HEK293T (cell line): ENCODE measurements at places on chromosomes 7 and 10.

DNA sequence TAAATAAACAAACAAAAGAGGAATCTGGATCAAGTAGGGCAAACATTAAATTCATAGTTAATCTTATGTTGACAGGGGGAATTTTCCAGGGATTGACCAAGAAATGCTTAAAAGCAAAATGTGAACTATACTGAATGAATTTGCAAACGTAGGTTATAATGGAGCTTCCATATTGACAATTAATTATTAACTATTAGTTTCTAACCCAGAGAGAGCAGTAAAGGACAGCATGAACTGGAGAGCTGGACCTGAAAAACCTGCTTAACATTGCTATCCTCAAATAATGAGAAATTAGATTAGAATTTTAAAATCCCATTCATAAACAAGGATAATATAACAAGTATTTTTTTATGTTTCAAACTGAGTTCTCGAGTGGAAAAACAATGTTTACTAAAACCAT, 1089.6 kb downstream of the DNAJB9 start:
- DNase-seq = no peak

- DNase-seq = no peak
These were observed 22.4 kb downstream of the STMP1 start for GRCh38 chr7:135684699-135685098.

DNA sequence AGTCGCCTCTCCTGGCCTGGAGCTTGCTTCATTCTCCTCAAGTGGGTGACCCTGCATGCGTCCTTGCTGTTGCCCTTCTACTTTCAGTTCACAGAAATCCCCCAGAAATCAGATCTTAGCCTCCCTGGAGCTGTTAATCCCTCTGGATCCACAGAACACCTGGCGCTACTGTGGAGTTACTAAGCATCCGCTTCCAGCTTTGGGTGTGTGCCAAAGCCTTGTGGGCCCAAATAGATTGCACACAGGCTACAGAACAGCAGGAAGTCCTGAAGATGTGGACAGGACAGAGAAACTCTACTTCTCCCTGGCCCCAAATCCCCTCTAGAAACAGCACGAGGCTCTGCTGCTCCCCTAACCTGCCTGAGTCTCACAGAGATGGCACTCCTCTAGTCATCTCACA, 36.6 kb upstream of the PDLIM1 start:
- no peak for DNase-seq

DNA sequence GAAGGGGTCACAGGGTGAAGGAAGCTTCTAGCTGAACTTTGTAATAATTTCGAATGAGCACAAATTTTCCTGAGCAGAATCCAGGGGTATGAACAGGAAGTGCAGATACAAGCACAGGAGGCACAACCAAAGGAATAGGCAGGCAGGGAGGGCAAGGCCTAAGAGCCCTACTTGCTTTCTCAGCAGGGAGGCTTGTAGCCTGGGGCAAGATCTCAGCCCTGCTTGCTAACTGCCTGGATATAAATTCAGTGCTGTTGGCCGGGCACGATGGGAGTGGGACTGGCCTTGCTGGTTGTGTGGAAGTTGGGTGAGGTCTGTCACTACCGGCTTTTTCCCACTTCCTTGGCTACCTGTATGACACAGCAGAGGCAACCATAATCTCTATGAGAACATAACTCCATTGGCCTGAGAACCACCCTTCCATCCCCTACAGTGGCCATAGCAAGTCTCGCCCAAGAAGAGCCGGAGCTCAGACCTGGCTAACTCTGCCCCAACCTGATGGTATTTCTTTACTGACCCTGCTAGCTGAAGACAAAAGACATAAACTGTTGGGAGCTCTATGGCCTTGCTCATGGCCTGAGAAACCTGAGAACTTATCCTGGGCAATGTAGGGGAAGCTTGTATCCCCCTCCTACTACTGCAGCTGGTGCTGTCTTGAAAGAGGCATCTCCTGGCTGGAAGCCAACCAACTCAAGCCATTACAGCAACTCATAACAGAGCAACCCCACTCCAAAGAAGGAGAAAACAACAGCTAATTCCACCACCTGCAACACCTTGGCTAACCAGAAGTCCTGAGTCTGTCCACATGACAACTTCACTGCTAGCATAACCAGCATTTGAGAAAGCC, 27.6 kb downstream of the CLDN12 start:
- no peak for DNase-seq

DNA sequence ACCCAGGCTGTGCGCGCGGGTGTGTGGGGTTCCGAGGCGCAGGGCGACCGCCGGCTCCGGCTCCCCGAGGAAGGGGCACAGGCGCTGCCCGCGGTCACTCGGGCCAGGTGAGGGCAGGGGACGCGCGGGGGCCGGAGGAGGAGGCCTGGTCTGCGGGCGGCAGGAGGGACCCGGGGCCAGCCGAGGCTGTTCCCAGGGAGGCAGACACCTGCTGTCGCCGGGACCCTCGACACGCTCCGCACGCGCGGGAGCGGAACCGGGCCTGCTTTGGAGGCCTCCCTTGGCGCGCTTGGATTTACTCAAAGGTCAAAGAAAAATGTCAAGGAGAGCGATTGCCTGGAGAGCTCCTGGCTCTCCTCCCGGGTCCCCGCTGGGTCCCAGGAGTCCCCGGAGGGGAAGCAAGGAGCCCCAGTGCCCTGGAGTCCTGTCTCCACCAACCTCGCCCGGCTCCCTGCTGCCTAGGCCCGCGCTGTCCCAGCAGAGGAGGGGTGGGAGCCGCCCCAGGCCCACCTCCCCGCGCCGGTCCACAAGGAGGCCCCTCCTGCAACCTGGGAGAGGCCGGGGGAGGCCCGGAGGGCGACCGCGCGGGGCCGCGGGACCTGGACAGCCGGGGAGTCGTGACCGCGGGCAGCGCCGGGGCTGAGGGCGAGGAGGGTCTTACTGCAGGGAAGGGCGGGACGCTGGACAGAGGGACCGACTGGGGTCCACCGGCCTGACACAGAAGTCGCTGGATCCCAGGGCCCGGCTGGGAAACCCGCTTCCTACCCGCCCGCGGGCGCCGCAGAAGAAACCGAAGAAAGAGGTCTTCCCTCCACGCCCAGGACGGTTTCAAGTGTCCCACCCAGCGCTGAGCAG, 348.9 kb downstream of the DNAJB6 start:
- DNase-seq = no peak

- no peak for DNase-seq
These were observed 5.4 kb downstream of the AGBL3 start for GRCh38 chr7:134991469-134992339.

DNA sequence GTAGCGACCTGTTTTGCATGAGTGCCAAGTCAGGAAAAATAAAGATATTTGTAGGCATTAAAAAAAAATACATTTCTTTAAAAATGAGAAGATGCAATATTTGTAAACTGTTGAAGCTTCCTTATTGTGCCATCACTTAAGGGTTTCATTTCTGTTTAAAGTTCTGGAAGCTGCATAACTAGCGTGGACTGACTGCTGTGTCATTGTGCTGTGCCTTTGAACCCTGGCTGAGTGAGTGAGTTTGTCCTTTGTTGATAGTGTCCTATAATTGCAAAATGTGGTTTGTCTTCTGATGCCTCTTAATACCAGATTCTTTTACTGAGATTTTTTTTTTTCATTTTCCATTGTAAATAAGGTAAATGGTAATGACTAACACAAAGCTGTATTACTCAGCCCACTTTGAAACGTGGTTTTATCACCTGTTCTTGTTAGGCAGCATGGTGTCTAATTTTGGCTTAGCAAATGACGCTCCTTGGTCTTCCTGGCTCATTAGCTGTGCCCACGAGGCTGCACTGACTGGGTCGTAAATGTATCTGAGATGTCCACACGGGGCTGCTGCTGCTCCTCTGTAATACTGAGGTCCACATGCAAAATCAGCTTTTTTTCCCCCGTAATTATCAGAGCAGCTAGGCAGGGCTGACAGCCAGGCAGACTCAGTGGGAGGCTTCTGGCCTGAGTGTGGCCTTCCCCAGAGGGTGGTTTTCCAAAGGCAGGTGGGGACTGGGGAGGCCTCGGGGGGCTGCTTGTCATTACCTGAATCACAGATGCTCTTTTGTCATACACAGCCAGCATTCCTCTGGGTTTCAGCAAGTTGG, 14.8 kb downstream of the ZSCAN25 start:
- DNase-seq = peak; percentile 22

GRCh38 chr7:16021851-16022250, 335.4 kb upstream of the MEOX2 start:
- no peak for DNase-seq

GRCh38 chr7:150997075-150997511, 6.3 kb downstream of the NOS3 start:
- DNase-seq = no peak

DNA sequence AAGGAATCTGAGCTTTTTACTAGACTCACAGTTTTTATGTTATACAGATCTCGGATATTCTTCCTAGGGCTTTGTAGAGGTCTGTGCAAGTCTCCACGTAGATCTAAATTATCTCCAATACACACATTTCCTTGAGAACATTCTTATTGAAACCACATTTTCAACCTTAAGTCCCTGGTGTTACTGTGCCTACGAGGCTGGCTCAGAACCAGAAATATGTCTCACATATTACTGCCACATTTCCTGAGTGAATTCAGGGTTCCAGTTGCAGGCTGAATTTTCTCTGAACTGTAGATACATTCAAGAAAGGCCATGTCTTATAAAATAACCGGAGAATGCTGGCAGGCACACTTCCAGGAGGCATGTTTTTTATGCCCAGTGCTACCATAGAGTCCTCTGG, 46.5 kb downstream of the INHBA start:
- DNase-seq = no peak

DNA sequence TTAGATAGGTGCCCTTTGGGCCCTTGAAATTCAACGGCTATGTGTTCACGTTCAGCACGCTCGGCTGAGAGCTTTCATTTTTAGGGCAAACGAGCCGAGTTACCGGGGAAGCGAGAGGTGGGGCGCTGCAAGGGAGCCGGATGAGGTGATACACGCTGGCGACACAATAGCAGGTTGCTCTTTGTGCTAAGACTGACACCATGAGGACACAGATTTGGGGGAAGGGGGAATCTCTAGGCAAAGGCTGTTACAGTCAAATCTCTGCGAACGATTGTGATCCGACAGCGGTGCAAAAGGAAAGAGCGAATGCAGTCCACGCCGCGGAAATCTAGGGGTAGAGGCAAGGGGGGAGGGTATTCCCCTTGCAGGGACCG, 667 bp downstream of the KLLN start:
- DNase-seq = no peak

GRCh38 chr7:5396542-5396941, 27.1 kb downstream of the TNRC18 start:
- DNase-seq = no peak

- no peak for DNase-seq
These were observed 3.2 kb upstream of the CHRM2 start for GRCh38 chr7:136865236-136865635.

GRCh38 chr7:123972045-123972444, 47.0 kb downstream of the SPAM1 start:
- DNase-seq = no peak

- no peak for DNase-seq
These were observed 128.9 kb downstream of the VIPR2 start for GRCh38 chr7:159015454-159016410.

- DNase-seq = no peak
These were observed 99.0 kb downstream of the PON1 start for GRCh38 chr7:95225301-95225700.

- no peak for DNase-seq
These were observed 169.1 kb downstream of the LHFPL3 start for GRCh38 chr7:104497379-104497967.
